ENCODE measurements at places on chromosomes 12 and 14.

DNA sequence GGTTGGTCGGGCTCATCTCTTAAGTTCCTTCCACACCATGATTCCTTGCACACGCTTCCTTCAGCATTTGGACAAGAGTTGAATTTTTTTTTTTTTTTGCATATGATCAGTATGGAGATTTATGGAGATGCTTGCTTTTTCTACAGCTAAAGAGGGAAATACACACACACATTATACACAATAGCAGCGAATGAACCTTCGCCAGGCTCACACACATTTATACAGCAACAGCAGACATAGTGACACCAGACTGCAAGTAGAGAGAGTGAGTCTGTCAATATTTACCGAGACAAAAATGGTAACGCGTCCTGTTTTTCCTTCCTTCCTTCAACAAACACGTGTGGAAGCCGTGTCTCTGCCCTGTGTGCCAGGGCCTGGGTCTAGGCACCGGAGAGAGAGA, 897.9 kb downstream of the BCL11B start:
- no peak for DNase-seq

DNA sequence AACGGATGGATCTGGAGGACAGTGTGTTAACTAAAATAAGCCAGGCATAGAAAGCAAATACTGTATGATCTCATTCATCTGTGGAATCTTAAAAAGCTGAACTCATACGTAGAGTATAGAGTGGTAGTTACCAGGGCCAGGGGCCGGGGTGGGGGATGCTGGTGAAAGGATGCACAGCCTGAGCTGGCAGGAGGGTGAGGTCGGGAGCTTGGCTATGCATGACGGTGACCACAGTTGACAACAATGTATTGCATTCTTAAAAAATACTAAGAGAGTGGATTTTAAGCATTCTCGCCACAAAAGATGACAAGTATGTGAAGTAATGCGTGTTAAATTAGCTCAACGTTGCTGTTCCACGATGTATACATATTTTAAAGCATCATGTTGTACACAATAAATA, 351.3 kb downstream of the TMEM121 start:
- no peak for DNase-seq

GRCh38 chr12:121949648-121950397, 31.4 kb downstream of the CFAP251 start:
- no peak for DNase-seq

DNA sequence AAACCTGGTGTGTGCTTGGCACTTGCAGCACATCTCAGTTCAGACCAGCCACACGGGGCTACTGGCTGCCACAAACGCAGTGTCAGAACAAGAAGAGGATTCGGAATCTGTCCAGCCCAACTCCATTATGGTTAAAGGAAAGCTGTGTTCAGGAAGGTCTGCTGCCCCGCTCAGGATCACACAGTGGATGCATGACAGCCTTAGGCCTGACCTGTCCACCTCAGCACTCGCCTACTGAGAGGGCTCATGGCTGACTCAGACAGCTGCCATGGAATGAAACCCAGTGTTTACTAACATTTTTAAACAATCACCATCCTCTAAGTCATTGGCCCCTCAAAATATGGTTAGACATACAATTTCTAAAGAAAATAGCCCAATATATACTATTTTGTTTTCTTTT, 5.6 kb upstream of the NIN start:
- DNase-seq = no peak

DNA sequence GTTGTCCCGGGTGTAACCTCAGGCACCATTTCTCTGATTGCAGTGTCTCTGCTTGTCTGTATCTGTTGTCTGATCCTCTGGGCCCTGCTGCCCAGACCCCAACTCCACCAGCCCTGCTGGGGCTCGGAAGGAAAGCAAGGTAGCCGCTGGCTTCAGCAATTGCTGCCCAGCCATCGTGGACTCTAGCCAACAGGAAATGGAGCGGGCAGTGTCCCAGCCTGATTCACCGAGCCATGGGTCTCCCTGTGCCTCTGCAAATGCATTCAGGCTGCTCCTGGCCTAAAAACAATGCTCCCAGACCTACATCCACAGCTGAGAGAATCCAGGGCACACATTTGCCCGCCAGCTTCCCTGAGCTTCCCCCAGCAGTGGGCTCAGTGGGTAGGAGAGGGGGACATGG, 9.2 kb downstream of the TUNAR start:
- no peak for DNase-seq

DNA sequence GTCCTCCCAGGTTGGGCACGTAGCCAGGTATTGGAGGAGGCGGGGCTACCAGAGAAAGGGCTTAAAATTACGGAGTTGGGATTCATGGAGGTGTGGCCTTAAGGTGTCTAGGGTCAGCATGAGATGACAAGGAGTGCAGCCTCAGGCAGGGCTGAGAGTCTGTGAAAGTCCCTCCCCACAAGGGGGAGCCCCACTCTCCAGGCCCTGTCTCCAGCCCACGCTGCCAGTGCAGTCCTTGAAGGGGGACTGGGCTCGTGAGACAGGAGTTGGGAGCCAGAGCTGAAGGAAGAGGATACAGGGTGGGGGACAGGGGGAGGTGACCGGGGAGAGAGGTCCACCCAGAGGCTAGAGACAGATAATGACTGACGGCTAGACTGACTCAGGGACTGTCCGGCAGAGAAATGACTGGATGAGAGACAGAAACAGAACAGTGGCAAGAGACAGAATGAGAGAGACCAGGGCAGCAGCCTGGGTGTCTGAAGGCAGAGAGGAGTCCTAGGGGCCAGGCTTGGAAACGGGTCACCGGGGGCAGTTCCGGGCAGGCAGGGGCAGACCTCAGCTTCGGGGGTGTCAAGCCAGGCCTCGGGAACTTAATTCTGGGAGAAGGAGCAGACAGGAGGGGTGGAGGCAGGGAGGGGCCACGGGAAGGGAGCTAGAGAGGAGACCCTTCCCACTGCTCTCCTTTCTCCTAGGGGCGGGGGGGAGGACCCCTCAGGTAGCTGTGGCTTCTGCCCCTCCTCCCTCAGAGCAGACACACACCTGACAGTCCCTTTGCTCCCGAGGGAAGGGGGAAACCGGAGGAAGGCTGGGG, 970 bp downstream of the CDH24 start:
- no peak for DNase-seq

- DNase-seq = peak; percentile 20
Observed at GRCh38 chr12:124036657-124037109, 63.7 kb downstream of the ZNF664 start.

- DNase-seq = peak; percentile 50
Observed at GRCh38 chr12:123076604-123077297, 74.1 kb downstream of the PITPNM2 start.

GRCh38 chr12:29024117-29024516, 125.0 kb upstream of the FAR2 start:
- no peak for DNase-seq

- no peak for DNase-seq
Observed at GRCh38 chr12:103547376-103547775, 39.7 kb upstream of the STAB2 start.

DNA sequence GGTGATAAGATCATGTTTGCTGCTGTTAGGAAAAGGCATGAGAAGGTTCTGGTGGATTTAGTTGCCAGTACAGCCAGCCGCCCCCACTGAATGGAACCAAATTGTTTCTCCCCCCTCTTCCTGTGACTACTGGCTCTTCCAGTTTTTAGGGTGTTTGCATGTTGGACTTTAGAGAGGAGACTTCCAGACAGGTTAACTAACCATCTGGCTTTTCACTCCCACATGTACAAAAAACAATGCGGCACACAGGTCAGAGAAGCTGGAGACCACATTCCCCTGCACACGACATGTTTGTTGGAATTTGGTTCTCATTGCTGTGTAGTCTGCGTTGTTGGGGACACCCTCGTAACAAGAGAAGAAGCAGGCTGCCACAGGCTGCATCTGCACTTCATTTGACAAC, 103.9 kb upstream of the TMEM132C start:
- no peak for DNase-seq

- no peak for DNase-seq
Observed at GRCh38 chr14:98932431-98933325, 339.3 kb downstream of the BCL11B start.

Data from activated CD8-positive, alpha-beta memory T cell treated with anti-CD3 and anti-CD28 coated beads for 4 hours (primary cell).